CD4-positive, alpha-beta memory T cell (primary cell): ENCODE measurements at places on chromosomes 1 and 21. TPM values are rescaled to one million over a fixed set of nuclear protein-coding genes. Genes with fewer than 3 reads are reported as not detected.
A peak's percentile ranks its signal among the peaks of the same experiment; 100 is the strongest.

DNA sequence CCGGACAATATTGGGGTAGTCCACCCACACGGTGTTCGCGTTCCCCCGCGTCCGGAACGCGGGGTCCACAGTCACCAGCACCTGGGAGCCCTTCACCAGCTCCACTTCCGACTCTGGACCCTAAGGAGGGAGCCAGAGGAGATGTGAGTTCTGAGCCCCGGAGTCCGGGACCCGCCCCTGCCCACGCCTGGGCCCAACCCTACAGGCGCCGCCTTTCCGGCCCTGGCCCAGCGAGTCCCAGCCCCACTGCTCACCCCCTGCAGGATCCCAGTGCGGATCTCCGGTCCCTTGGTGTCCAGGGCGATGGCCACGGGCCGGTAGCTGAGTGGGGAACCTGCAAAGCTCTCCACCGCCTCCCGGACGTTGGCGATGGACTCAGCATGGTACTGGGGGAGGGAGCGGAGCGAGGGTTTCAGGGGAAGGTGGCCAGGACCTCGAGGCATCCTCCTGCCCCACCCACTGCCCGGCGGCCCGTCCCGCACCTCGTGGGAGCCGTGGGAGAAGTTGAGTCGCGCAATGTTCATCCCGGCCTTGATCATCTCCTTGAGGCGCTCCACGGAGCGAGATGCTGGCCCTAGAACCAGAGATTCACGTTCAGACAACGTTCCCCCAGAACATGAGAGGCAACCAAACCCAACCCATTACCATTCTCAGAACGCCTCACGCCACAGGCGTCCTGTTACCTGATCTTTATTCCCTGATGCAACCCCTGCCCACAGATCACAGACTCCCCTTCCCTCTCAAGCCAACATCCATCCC is 5.9 kb downstream of the PKLR start:
- no peak for DNase-seq
- peaks cover 10% of the 10 kb centered on the region for H3K27me3 ChIP-seq
- H3K27ac ChIP-seq: no peak overlapping the region
- no peak overlapping the region for H3K4me3 ChIP-seq

- DNase-seq: no peak
- no peak overlapping the region for H3K27ac ChIP-seq
- H3K27me3 ChIP-seq: peaks cover 4% of the 10 kb centered on the region
- no peaks in the 10 kb centered on the region for H3K4me1 ChIP-seq
- no peak overlapping the region for H3K4me3 ChIP-seq
These were observed 186.6 kb downstream of the GRIK3 start for GRCh38 chr1:36847761-36848160.

- no peak overlapping the region for H3K27ac ChIP-seq
- H3K36me3 ChIP-seq: peaks cover 40% of the 10 kb centered on the region
- peaks cover 38% of the 10 kb centered on the region for H3K4me1 ChIP-seq
- H3K4me3 ChIP-seq: no peak overlapping the region
- no peak for DNase-seq
These were observed 166.7 kb downstream of the CLIC6 start for GRCh38 chr21:34835526-34835925.

GRCh38 chr1:211259638-211260126 is 516 bp downstream of the RCOR3 start:
- peaks cover 27% of the 10 kb centered on the region for H3K4me1 ChIP-seq
- H3K36me3 ChIP-seq: no peaks in the 10 kb centered on the region
- DNase-seq: peak; percentile 71
- H3K4me3 ChIP-seq: peak overlapping the region; percentile 50
- H3K27ac ChIP-seq: peak overlapping the region; percentile 77

DNA sequence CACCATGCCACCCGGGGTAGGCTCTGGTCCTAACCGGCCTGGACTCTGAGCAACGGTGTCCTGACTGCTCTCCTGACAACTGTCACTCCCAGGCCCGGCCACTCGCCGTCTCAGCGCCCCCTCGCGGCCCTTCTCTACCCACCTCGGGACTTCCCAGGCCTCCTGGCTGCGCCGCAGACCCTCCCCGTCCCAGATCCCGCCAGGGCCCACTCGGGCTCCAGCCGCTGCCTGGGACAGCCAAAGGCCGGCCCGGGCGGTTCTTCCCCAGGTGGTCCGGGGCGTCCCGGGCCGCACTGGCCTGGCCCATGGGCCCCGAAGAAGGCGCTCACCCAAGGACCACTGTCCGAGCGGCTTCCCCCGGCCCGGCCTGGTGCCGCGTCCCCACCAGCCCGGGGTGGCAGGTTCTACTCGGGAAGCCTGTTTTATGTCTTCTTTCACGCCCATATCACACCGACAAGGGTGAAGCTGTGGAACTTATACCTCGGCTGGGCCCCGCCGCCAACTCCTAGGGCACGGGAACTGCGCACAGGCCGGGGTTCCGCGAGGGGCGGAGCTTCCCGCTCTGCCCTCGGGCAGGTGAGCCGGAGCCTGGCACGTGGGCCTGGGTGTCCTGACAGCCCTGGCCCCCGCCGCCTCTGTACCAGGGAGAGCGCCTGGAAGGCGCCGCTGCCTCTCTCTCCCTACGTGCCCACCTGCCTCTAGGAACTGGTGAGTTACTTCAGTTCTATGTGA is 138.3 kb downstream of the TTLL7 start:
- no peaks in the 10 kb centered on the region for H3K36me3 ChIP-seq
- no peaks in the 10 kb centered on the region for H3K27me3 ChIP-seq
- H3K27ac ChIP-seq: peak overlapping the region; percentile 64
- peak; percentile 69 for DNase-seq
- H3K4me1 ChIP-seq: peaks cover 6% of the 10 kb centered on the region

DNA sequence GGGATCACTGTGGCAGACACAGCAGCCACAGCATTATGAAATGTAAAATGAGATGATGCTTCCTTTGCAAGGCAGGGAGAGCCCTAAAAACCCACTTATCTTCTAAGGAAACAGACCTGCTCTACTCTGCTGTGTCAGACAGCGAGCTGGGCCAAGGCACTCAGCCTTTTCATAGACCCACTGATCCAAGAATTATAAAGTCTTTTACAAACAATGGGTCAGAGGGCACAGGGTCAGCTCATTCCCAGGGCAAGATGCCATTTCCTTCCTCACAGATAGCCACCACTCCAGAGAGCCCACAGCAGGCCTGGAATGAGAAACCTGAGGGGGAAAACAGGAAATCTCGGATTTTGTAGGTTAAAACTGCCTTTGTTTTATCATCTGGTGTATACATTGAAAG is 42.9 kb downstream of the CASQ2 start:
- no peak for DNase-seq
- no peaks in the 10 kb centered on the region for H3K27me3 ChIP-seq
- no peaks in the 10 kb centered on the region for H3K36me3 ChIP-seq
- no peak overlapping the region for H3K4me3 ChIP-seq
- no peak overlapping the region for H3K27ac ChIP-seq
- H3K4me1 ChIP-seq: no peaks in the 10 kb centered on the region

DNA sequence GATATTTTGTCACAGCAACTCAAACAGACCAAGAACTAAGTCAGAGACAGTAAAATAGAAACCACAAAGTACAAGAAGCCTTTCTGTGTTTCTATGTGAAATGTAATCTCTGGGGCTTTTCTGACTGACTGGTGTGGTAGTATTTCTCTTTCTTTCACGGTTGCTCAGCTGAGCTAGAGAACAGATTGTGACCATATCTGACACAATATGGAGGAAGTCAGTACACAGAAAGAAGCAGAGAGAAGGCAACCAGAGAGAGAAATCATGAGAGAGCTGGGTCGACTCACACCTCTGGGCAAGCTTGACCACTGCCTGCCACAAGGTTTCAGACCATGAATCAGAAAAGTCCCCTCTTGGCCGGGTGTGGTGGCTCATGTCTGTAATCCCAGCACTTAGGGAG is 208.9 kb upstream of the GREM2 start:
- DNase-seq: no peak
- H3K27me3 ChIP-seq: no peaks in the 10 kb centered on the region
- H3K27ac ChIP-seq: no peak overlapping the region
- H3K4me3 ChIP-seq: no peak overlapping the region
- no peaks in the 10 kb centered on the region for H3K4me1 ChIP-seq

- no peaks in the 10 kb centered on the region for H3K36me3 ChIP-seq
- no peak overlapping the region for H3K4me3 ChIP-seq
- H3K27me3 ChIP-seq: no peaks in the 10 kb centered on the region
- no peak overlapping the region for H3K27ac ChIP-seq
- DNase-seq: no peak
- H3K4me1 ChIP-seq: no peaks in the 10 kb centered on the region
These were observed 365.0 kb downstream of the LTN1 start for GRCh38 chr21:28627691-28628090.

- H3K27me3 ChIP-seq: no peaks in the 10 kb centered on the region
- no peaks in the 10 kb centered on the region for H3K4me1 ChIP-seq
- H3K4me3 ChIP-seq: no peak overlapping the region
- H3K36me3 ChIP-seq: no peaks in the 10 kb centered on the region
- H3K27ac ChIP-seq: no peak overlapping the region
These were observed 101.8 kb downstream of the PTGS2 start for GRCh38 chr1:186578325-186579016.

The LHX4 gene
- polyA plus RNA-seq: not detected

The AGBL4 gene
- not detected for polyA plus RNA-seq

The BTBD8 gene
- polyA plus RNA-seq: 1.5 TPM

The S100A12 gene
- polyA plus RNA-seq: not detected

The KRTAP19-3 gene
- polyA plus RNA-seq: not detected
